HepG2 (cell line): ENCODE measurements at places on chromosomes 3 and 15. TPM values are rescaled to one million over a fixed set of nuclear protein-coding genes. Genes with fewer than 3 reads are reported as not detected.

GRCh38 chr15:65730549-65731172, 61.4 kb downstream of the DENND4A start:
- DNase-seq: no peak

GRCh38 chr15:45842151-45842550, 207.3 kb downstream of the SQOR start:
- peak; percentile 23 for DNase-seq

GRCh38 chr3:116614795-116615362, 94.7 kb upstream of the TUSC7 start:
- DNase-seq: peak; percentile 5

DNA sequence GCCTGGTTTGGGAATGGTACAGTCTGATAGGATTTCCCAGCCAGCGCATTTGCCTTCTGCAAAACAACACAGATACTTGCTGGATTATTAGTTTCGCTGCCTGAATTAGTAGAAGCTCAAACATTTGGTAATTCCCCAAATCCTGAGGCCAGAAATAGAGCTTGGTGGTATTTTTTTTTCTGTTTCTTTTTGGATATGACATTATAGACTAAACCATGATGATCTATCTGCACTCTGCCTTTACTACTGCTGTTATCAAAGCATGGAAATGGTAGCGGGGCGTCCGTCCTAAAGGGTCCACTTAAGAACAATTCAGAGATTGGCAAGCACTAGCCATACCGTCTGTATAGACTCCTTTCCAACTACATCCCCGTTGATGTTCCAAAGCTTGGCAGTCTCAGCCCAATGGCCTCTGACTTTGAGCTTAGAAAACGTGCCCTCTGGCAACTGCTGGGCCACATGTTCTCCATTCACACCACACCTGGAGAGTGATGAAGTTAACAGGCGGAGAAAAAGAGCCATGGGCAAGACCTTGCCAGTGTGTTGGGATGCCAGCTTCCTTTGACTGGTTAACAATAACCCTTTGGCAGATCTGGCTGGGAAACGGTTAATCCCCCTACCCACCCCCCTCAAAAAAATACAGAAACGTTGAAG, 241.0 kb upstream of the NR2F2 start:
- no peak for DNase-seq

- peak; percentile 39 for DNase-seq
Measured at GRCh38 chr3:11236588-11237461, 35.4 kb upstream of the ATG7 start.

- DNase-seq: no peak
Measured at GRCh38 chr3:39114456-39114855, 7.0 kb downstream of the TTC21A start.

The MRAS gene
- polyA plus RNA-seq: 8.8 and 8.9 TPM in 2 replicates

The RTP1 gene
- not detected in 2 replicates for polyA plus RNA-seq
